GM19239 (cell line): ENCODE measurements at places on chromosomes 1 and 21.

- DNase-seq, result no peak
These were observed 65.3 kb downstream of the TENT5C start for GRCh38 chr1:117670976-117671780.

DNA sequence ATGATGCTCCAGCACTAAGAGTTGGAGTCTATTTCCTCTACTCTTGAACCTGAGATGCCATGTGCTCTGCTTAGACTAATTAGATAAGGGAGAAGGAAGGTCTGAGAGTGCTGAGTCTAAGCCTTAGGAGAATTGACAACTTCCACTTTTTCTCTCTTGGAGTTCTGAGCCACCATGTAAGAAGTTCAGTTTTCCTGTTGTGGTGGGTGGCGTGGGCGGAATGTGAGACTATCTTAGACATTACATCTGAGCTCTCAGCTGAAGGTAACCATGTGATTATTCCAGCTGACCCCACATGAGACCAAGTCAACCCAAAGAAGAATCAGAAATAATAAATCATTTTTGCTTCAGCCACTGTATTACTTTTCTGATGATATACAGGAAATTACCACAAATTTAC is 404.5 kb upstream of the LRRC7 start:
- no peak for DNase-seq

- DNase-seq, result no peak
These were observed 9.9 kb downstream of the DMAP1 start for GRCh38 chr1:44223187-44223610.

DNA sequence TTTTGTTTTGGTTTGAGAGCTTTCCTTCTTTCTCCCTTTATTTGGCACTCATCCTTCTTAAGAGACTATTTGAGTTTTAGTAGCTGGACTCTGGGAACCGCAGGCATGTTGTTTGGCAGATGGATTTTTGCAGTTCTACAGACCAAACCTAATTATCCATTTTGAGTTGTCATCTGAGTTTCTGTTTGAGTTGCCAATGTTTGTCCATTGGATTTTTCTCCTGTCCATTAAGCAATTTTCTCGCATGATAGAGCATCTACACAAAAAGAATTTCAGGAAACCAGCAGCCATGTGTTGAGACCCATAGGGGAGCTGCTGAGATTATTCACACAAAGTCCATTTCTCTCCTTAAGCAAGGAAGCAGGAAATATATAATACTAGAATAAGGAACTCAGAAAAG is 17.2 kb upstream of the CXADR start:
- DNase-seq, result no peak
